ENCODE measurements at places on chromosomes 1 and 21.

DNA sequence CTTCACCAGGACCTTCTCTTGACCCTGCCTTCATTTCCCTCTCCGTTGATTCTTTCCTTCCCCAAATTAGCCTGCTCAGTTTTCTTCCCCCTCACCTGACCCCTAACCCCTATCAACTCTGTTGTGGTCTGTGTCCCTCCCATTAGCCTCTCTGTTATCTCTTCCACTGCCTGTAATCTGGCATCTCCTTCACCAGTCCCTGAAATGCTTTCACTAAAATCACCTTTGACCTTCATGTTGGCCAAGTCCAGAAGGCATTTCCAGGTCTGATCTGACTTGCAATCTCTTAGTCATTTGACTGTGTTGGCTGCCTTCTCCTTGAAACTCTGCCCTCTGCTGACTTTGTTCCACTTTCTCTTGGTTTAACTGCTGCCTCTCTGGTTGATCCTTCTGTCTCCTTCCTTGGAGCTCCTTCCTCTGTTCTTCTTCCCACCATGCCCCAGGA is 28.2 kb downstream of the ATP8B2 start:
- DNase-seq: peak; percentile 12

GRCh38 chr1:87091425-87091824 is 177.0 kb downstream of the HS2ST1 start:
- DNase-seq: peak; percentile 27

- DNase-seq: peak; percentile 67
Measured at GRCh38 chr1:46527474-46528296, 23.8 kb downstream of the KNCN start.

GRCh38 chr1:95003433-95003738 is 69.4 kb downstream of the ALG14 start:
- no peak for DNase-seq

DNA sequence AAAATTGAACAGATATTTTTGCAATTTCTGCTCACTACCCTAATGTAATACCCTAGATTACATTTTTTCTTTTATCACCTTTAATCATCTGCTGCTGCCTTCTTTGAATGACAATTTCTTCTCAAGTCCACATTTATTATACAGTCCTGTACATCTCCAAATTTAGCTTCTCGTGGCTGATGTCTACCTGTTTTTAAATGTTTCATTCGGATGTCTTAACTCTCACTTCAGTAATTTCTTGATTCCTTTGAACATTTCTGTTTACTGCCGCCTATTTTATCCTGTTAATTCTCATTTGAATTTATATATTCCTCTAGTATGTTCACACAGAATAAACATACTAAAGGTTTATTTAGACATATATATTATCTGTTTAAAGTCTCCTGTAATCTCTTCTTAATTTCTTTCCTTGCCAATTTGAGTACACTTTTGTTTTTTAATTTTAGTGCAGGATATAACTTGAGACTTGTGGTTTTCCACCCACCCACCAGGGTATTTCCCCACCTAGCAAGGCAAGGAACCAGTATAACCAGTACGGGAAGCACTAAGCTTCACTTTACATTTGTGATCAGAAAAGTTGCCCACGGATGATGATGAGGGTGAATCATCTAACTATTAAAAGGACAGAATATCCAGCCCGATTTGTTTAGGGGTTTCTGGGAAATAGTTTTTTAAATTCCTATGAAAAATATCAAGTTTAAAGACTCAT is 12.7 kb downstream of the INSL5 start:
- peak; percentile 56 for DNase-seq

DNA sequence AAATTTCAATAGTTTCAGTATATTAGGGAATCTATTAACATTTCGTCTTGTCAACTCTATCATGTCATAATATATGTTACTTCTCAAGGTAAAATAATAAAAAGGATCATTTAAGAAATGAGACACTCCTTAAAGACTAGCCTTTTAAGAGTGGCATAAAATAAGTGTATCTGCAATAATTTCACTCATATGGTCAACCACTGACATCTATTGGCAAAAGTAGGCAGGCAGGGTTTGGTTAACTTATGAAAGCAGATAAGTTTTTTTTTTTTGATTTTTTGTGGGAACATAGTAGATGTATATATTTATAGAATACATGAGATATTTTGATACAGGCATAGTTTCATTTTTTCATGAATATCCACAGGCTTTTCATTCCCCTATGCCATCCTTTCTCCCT is 5.5 kb upstream of the RGS21 start:
- DNase-seq: peak; percentile 2

GRCh38 chr1:24564695-24565094 is 8.8 kb downstream of the NCMAP start:
- no peak for DNase-seq

- no peak for DNase-seq
Measured at GRCh38 chr1:223030871-223031400, 112.1 kb downstream of the TLR5 start.

- DNase-seq: no peak
Measured at GRCh38 chr1:18109058-18109755, 1.6 kb downstream of the IGSF21 start.

GRCh38 chr1:179476484-179476883 is 99.3 kb downstream of the NPHS2 start:
- peak; percentile 12 for DNase-seq

DNA sequence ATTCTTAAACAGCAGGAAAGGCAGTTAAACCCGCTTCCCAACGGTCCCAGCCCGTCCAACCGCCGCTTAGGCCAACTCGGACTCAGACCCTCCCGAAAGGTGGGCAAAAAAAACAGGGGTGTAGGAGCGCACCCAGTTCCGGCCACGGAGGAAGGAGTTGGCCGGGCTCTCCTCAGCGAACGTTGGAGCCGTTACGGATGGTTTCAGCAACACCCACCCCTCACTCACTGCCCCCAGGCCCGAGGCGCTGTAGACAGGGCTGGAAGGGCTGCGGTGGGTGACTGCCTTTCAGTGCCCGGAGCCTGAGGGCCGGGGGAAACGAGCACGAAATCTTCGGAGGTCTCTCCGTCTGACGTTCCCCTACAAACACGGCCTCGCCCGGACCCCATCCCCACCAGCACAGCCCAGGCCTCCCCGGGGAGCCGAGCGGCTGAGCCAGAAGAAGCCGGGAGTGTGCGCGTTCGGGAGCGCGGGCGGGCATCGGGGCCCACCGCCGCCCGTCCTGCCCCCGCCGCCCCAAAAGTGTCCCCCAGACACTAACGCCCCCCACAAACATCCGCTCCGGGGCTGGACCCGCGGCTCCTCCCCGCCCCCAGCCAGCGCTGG is 1.3 kb downstream of the KDM5B start:
- DNase-seq: no peak

GRCh38 chr1:185427264-185427663 is 110.2 kb upstream of the IVNS1ABP start:
- DNase-seq: no peak

DNA sequence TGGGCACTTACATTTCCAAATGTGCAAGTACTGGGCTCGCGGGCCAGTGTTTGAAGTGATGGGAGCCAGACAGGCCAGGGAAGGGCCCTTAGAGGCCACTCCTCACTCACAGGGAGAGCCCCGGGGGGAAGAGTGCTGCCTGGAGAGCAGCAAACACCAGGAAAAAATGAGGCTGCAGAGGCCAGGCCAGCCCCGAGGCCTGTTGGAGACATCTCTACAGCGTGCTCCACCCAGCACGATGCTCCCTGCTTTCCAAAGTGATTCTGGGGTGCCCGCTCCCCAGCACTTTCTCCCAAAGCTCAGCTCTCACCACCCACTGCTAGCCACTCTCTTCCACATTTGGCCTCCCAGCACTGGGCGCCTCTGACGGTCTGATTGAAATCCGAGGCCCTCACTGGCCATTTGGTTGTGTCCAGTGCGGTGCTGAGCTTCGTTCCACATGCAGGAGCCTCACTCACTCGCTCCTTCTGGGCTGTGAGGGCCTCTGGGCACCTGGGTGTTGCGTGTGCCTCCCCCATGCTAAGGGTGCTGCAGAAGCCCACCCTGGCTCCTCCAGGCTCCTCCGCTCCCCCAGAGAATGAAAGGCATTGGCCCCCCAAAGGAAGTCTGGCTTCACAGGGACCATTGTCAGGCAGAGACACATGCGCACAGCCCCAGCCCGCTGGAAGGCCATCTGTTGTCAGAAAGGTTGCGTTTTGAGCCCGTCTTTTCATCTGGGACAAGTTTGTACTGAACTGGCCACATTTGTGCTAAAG is 385.4 kb upstream of the VAMP3 start:
- DNase-seq: no peak

- no peak for DNase-seq
Measured at GRCh38 chr1:236904892-236905741, 99.1 kb downstream of the MT1HL1 start.

DNA sequence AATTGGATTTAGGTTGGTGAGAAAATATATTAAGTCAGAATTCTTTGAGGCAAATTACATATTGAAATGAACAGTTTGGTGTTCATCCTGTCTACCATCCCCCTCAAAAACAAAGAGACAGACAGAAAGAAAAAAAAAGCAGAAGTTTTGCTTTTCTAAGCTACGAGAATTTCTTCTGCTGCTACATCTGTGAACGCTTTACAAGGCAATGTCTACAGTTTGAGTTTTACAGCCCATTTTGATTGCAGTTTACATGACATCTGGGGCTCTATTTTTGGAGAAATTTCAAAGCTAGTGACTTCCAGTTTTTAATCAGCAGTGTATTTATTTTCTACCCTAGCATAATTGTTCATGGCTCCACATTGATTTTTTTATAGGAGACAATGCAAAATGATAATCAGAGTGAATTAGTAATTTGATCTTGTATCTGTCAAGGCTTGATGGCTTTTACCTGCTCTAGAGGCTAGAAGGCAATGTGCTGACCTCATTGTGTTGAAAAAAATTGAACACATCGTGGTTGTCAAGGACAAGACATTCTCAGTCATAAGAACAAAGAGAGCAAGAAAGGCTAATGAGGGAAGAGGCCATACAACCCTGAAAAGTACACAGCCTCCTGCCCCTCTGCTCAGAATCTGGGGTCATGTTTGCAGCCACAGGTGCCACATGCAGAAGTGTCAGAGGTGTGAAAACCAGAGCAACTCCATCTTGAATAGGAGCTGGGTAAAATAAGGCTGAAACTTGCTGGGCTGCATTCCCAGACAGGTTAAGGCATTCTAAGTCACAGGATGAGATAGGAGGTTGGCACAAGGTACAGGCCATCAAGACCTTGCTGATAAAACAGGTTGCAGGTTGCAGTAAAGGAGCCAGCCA is 201.0 kb upstream of the CAMK1G start:
- no peak for DNase-seq

DNA sequence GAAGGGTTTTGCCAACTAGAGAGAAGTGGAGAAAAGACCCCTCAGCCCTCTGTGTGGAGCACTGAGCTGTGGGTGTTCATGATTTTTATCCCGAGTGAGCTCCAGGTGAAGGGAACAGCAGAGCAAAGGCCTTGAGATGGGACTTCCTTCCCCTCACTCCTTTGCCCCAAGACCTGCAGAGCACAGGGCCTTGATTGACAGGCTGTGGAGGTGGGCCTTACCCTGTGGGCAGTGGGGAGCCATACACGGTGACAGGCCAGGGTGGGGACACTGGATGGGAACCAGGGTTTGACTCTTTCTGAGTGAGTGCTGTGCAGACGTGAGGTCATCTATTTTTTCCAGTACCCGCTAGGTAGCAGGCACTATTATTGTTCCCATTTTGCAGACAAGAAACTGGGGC is 10.5 kb downstream of the KCNQ4 start:
- DNase-seq: no peak

GRCh38 chr1:112508278-112509004 is at the start of gene WNT2B:
Gene WNT2B, plus strand, starts transcription at chr1:112508965. Its CDS starts 298 bp downstream, at chr1:112509263.
- DNase-seq: peak; percentile 55

DNA sequence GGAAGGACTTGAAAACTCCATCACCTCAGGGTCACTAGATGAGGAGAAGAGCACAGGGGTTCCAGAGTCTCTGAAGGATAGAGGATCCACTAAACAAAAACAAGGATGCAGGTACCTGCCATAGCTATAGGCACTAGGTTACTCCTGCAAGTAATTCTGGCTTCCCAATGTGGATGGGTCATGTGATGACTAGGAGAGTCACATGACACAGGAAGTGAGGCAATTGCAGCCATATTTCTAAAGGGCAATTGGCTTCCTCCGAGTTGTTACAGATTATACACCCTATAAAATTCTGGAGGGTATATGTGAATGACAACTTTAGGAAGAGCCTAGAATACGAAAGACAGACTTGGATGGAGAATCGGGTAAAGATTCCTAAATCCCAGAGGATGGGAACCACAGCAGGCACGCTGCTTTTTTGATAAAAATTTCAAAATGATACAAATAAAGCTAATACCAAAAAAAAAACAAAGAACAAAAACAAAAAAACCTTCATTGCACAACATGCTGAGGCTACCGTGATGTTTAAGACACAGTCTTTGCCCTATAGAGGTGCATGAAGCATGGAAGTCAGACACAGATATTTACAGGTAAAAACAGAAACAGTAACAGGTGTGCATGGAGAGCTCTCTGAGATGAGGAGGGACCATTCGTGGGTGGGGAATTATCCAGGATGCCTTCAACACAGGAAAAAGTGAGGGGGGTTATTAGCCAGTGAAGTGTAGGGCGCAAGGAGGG is 10.5 kb downstream of the MTX1 start:
- DNase-seq: peak; percentile 73

- DNase-seq: no peak
Measured at GRCh38 chr1:180235077-180235501, 5.0 kb downstream of the LHX4 start.

DNA sequence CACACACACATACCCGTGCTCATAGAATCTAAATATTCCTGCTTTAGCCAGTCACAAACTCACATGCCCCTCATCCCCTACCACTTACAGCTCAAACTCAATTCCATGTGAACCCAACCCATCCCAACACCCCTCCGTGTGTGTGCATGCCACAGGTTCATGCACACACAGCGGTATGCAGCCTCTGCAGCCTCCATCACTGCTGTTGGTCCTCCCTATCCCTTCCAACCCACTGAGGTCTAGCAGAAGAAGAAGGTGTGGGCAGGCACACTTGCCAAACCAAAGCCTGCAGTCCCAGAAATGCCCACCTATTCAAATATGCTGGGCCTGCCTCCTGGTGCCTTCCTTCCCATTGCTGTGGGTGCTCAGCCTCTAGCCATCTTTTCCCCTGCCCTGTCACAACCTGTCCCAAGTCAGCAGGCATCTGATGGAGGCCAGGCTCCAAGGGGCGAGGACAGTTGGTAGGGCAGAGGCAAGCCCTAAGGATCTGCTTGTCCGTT is 26.2 kb downstream of the SLC2A1 start:
- no peak for DNase-seq

GRCh38 chr1:45348020-45348419 is 7.8 kb upstream of the MUTYH start:
- DNase-seq: no peak

DNA sequence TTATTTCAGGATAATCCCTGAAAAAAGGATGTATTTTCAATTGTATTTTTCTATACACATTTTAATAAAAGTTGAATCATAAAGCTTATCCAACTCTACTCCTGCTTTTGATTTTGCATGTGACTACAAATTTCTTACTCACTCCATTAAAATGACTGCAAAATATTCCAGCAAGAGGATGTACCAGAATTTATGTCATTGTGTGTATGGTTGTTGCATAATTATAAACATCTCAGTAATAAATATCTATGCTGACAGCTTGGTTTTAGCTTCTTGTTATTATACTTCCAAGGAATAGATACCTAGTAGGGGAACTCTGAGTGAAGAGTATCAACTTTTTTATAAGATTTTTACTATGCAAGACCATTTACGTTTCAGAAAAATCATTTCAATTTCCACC is 463.2 kb upstream of the RUNX1 start:
- no peak for DNase-seq
